Neural progenitor cell (in vitro differentiated cells): ENCODE measurements at places on chromosomes 3 and 15.

GRCh38 chr3:53944028-53944427 lies 52.4 kb upstream of the SELENOK start:
- no peak for DNase-seq

DNA sequence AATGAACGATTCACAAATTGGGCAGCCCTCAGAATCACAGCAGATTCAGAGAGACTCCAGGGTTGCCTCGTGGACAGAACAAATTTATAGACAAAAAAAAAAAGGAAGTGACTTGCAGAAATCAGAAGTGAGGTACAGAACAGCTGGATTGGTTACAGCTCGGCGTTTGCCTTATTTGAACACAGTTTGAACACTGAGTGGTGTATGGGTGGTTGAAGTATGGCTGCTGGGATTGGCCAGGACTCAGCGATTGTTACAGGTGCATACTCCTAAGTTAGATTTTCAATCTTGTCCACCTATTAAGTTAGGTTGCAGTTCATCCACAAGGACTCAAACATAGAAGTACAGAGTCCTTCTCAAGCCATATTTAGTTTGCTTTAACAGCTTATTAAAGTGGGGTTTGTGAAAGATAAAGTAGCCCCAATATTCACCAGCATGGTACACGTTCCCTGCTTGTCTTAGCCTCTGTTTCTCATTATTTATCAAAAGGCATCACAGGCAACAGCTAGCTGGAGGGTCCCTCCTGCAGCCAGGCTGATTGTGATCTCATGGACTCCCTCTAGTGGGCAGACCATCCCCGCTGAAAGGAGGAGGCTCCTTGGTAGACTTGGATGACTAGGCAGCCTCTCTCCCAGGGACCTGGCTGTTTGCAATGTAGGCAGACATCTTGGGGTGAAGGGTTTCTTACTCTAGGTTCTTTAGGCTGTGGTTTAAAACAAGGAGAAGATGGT lies 17.6 kb upstream of the ALDH1L1 start:
- peak; percentile 63 for DNase-seq

DNA sequence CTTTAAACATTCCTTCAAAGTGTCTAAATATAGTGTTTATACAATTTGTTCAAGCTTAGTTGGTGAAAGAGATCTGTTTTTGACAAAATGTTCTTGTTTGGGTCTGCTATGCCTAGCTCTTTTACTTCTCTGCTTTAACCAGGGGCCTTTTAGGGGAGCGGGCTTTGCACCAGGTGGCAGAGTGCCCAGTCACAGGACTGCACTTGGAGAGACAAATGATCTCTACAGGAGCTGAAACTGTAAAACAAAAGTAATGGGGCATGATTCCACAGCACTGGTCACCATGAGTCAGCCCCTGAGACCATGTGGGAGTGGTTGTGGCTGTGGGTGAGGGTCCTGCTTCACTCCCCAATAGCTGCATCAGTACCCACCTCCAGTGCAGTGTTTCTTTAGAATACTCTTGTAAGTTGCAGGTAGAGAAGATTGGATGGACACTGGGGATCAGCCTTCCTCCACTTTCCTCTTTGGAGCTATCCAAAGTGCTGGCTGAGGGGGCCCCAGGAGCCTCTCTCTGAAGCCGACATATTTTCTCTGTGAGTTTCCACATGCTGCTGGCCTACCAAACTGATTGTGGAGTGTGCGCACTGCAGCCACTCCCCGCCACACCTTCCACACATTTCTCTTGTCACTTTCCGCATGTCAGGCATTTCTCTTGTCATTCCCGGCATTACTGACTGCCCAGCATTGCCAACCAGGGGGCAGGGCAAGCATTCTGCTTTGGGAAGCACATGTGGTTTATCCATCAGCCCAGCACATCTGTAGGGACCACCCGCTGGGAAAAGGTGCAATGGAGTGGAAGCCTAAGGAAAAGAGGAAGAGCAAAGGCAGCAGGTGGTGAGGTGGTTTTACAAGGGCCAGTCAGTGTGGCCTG lies 110.0 kb downstream of the EPHB1 start:
- peak; percentile 34 for DNase-seq

- DNase-seq, result no peak
These were observed 10.0 kb downstream of the LRTM1 start for GRCh38 chr3:54917862-54918261.

- DNase-seq, result no peak
These were observed 293.4 kb upstream of the MME start for GRCh38 chr3:154786724-154787123.

GRCh38 chr3:101867996-101868395 lies 18.7 kb downstream of the NFKBIZ start:
- no peak for DNase-seq

DNA sequence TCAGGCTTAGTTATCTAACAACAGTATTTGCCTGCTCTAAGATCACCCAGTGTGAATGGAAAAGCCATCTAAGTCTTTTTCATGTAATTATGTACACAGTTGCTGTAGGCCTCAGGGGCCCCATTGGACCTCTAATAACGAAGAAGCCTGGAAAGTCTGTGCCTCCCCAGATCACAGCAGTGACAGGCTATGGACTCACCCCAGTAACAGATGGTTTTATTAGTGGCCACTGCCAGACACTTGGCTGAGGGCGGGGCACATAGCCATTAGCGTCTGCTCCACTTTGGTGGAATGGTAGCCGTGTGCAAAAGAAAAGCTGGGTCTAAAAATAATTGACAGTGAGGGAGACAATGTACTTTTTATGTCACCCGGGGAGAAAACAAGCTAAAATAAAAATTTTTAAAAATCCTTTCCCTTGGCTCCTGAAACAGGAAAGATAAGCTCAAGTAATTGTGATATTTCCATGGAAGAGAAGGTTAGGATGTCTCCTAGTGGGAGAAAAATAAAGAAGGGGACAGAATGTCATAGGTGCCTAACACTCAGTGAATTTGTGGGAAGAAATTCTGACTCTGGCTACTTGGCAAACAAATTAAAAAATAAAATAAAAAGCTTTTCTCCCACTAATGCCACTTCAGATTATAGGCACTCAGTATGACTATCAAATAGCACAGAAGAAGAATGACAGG lies 44.3 kb upstream of the ZNF385D start:
- no peak for DNase-seq

GRCh38 chr15:93800805-93801204 lies 430.6 kb upstream of the MCTP2 start:
- DNase-seq, result no peak

GRCh38 chr15:91857772-91858171 lies 4.3 kb downstream of the SLCO3A1 start:
- no peak for DNase-seq

- no peak for DNase-seq
These were observed 44.8 kb downstream of the ALDH1L1 start for GRCh38 chr3:126135406-126136076.

- no peak for DNase-seq
These were observed 28.5 kb upstream of the LRRC34 start for GRCh38 chr3:169841171-169841570.

DNA sequence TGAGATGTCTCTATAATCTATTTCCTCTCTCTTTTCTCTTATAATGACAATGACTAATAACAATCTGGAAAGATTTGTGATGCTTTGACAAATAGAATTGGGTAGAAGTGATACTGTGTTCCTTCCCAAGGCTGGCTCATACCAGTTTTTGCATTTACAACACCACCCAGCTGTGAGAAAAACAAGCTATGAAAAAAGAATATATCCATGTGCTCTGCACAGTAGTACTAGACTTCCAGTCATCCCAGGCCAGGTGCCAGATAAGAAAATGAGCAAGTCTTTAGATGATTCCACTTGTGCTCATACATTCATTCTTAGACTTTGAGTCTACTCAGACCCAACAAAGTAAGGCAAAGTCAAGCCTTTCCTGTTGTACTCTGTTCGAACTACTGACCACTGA lies 350.2 kb upstream of the POU1F1 start:
- no peak for DNase-seq

- DNase-seq, result no peak
These were observed 28.3 kb downstream of the RPLP1 start for GRCh38 chr15:69480932-69481331.

DNA sequence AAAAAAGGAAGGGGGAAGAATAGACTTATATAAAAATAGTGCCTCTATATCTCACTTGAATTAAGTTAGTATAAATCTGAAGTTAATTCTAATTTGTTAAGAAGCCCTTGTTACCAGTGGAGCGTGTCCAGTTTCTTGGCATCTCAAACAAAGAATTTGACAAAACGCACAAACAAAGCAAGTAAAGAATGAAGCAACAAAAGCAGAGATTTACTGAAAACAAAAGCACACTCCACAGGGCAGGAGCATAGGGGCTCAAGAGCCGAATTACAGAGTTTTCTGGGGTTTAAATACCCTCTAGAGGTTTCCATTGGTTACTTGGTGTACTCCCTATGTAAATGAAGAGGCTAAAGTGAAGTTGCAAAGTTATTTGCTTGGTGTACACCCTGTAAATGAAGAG lies 34.0 kb upstream of the GK5 start:
- DNase-seq, result peak; percentile 90

DNA sequence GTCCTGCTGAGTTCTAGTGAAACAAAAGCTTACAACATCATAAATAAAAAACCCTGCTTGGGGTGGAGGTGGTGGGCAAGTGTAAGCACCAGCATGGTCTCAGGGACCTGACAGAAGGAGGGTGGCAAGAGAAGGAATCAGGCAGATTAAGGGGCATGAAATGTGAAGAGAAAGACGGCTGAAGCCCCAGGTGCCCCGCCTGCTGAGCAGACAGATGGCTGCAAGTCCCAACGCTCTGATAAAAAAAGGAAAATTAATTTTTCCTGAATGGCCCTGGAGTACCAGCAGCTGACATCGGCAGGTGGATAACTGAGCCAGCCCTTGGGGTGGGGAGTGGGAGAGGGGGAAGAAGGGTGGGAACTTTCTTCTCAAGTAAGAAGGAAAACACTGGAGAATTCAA lies 137.9 kb downstream of the XXYLT1 start:
- no peak for DNase-seq

DNA sequence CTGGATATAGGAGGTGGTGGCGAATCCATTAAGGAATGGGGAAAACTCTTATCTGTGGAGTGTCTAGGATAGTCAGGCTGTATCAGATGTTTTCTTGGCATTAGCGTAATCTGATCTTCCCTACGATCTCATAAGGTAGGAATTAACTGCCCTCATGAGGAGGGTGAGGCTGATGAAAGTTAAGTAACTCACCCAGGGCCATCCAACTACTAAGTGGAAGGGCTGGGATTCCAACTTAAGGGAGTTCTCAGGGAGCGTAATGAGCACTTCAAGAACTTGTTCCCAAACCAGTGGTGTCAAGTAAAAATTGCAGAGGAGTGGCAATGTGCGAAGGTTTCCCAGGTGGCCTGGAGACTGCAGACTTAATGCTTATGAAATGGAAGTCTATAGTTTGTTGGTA lies 55.9 kb upstream of the OSBPL11 start:
- no peak for DNase-seq

DNA sequence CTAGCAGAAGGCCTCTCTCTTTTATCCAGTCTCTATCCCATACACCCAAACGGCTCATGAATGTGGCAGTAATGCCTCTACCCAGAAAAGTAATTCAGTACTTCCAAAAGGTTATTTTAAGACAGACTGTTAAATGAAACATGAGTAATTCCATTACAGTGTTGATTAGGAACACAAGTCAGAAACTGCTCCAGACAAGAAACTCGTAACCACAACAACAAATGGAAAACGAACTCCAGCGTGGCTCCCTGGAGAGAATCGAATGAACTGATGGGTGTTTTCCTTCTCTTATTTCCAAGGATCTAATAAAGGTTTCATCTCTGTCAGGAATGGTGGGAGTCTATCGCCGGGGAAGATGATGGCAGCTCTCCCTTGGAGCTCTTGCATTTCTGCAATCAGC lies 228.4 kb downstream of the MAGI1 start:
- no peak for DNase-seq

DNA sequence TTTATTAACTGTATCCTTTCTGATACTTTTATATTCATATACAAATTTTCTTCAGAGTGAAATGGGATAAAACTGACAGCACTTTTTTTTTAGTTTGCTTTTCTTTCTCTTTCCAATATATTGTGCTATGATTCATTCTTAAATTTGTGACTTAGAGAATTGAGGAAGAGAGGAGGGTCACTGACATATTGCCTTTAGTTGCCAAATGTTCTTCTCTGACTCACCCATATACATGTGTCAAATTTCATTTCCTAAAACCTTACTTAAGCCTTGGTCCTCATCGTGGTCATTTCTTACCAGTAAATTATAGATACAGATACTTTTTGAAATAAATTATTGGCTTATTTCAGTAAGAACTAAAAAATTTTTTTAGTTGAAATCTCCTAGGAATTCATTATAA lies 53.9 kb downstream of the CLASP2 start:
- DNase-seq, result no peak

GRCh38 chr3:77227567-77227966 lies 187.7 kb downstream of the ROBO2 start:
- DNase-seq, result no peak

DNA sequence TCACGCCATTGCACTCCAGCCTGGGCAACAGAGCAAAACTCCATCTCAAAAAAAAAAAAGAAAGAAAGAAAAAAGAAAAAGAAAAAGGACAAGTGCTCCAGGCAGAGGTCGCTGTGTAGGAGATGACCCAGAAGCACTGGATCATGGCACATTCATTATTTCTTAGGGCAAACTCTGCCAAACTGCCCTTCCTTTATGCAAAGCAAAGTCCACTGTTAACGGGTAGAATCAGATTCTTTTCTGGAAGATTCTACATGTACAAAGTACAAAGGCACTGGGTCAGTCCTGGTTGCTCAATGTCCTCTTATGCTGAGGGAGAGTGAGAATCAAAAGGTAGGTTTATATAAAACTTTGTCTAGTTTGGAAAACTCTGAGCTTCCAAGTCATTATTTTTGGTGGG lies 144.9 kb downstream of the FEZF2 start:
- DNase-seq, result no peak

GRCh38 chr3:136279092-136279491 lies 29.0 kb downstream of the PCCB start:
- DNase-seq, result no peak

DNA sequence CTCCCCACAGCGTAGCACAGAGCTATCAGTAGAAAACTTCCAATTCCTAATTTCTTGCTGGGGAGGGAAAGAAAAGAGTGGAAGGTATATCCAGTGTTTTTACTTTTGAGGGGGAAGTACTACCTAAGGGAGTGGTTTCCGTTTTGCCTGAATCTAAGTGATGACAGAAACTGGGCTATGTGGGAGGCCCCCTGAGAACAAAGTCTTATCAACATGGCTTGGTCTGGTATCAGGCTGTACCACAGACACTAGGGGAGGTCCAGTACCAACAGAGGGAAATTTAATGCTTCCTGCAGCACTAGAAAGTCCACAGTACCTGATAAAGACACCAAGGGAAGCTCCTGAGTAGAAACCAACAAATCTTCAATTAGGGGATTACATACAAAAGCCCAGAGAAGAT lies 199.2 kb downstream of the IL5RA start:
- DNase-seq, result no peak

- no peak for DNase-seq
These were observed 135.8 kb downstream of the CLASP2 start for GRCh38 chr3:33582234-33582633.

- no peak for DNase-seq
These were observed 339.0 kb downstream of the IL5RA start for GRCh38 chr3:2771193-2771592.
